ENCODE measurements at places on chromosomes 16 and 17.
A peak's percentile ranks its signal among the peaks of the same experiment; 100 is the strongest.

DNA sequence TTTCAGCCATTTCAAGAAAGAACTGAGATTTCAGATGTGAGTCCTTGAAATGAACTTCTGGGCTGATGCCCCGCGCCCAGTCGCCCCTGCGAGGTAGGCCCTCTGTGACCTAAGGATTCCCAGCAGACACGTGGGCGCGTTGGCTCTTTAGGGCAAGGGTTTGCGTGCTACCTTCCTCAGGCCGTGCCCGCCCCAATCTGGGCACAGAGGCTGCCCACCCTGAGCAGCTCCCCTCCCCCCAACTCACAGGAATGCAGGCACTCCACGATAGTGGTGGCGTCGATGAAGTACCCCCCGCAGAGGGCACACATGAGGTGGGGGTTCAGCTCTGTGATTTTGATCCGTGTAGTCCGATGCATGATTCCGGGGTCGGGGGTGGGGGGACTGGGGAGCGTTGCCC lies 8.1 kb downstream of the PCGF2 start:
- no peak for DNase-seq

DNA sequence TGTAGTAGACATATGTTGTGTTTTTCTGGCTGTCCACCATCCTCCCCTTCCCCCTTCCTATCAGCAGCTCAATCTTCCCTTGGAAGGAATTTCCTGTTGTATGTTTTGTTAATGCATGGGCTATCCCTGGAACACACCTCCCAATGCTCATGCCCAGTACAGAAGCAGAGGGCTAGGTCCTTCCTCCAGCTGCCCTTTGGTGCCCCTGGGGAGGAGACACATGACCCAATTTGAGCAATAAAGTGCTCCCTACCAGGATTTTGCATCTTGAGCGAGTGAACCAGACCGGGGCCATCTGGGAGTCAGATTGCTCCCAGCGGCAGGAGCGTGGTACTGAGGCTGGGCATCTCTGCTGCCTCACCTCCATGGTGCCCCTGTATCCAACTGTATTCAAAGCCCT lies 141.5 kb upstream of the MED13 start:
- DNase-seq: no peak

DNA sequence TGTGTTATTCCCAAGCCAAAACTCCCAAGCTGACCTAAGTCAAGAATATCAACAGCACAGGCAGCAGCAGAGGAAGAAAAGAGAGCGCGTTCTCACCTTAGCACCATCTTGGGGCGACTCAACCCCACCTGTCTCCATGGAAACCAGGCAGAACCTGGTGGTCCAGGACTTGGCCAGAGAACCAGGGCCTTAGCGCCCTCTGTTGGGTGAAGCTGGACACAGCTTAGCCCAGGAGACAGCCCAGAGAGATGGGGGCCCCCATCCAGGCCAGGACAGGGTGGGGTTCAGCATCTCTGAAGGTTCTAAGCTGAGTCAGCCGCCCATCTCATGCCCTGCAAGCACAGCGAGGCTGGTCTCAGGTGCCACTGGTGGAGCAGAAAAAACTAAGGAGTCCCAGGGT lies 60.1 kb upstream of the TMEM132E start:
- DNase-seq: no peak

DNA sequence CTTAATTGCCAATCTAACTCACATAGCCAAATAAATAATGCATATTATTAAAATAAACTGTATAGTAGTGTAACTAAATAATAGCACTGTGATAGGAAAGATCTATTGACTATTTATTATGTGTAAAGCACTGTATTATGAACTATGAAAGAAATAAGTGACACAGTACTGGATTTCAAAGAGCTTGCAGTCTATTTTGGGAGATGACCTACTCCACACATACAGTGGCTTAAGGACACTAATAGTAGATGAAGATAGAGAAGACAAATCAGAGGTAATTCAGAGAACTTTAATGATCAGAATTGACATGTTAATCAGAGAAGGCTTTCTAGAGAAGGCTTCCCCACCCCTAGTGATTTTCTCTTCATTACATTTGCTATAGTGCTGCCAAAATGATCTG lies 14.6 kb downstream of the LASP1NB start:
- no peak for DNase-seq

DNA sequence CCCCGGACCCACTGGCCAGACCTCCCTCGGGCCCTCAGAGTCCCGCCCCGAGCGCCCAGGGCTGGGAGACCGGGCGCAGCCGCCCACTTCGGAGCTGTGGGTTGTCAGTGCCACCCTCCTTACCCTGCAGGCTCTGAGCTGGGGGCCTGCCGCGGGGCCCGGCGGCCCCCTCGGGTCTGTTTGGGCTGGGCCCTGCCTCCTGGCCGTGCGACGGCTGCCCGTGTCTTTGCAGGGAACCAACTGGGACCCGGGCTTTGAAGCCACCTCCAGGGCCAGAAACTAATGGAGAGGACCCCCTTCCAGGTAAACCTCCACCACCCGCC lies 443 bp downstream of the TEDC2 start:
- no peak for DNase-seq

GRCh38 chr17:17300624-17301568 lies 2.3 kb upstream of the NT5M start:
- no peak for DNase-seq

- DNase-seq: no peak
Measured at GRCh38 chr16:13139661-13140241, 238.4 kb downstream of the SHISA9 start.

DNA sequence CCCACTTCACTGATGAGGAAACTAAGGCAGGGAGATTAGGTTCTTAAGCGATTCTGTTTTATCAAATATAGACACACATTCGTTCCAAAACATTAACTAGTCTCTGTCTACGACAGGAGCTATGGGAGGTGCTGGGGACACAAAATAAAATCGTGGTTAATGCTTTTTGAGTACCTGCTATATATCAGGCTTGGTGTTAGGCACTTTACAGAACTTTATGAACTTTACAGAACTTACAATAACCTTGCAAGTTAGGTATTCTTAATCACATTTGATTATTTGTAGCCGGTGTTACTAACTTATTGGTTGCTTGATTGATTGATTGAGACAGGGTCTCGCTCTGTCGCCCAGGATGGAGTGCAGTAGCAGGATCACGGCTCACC lies 538 bp upstream of the HEATR3 start:
- DNase-seq: no peak

- DNase-seq: no peak
Measured at GRCh38 chr16:87826798-87827587, 42.3 kb downstream of the SLC7A5 start.

DNA sequence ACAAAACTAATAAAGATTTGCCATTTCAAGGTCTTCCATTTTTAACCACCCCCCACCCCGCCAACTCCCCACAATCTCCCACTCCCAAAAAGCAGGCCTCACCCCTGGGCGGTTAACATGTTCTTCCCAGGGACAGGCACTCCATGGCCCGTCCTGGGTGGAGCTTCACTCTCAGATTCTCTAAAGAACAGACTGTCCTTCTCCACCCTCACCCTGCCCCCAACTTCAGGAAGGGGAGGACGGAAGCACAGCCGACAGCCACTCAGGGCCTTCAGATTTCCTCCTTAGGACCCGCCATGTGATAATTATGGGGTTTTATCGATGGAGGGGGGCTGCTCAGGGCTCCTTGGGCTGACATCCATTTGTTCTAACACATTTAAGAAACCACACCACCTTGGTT lies 61.9 kb downstream of the ZFHX3 start:
- DNase-seq: no peak

- no peak for DNase-seq
Measured at GRCh38 chr17:9187828-9188227, 166.5 kb downstream of the NTN1 start.

DNA sequence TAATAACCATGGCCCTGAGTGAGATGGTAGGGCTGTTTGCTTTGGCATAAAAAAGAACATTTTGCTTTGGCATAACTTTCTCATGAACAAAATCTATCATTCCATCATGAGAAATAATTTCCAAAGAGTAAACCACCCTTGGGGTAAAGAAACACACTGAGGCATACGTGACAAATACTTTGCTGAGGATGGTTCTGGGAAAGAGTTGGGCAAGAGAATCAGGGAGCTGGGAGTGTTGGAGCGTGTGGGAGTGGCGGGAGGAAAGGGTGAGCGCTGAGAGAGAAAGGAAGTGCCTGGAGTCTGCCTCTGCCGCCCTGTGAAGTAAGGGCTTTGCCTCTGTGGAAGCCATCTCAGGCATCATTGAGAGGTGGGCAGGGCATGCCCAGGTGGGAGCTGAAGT lies 60.2 kb upstream of the ARHGAP44 start:
- DNase-seq: no peak

DNA sequence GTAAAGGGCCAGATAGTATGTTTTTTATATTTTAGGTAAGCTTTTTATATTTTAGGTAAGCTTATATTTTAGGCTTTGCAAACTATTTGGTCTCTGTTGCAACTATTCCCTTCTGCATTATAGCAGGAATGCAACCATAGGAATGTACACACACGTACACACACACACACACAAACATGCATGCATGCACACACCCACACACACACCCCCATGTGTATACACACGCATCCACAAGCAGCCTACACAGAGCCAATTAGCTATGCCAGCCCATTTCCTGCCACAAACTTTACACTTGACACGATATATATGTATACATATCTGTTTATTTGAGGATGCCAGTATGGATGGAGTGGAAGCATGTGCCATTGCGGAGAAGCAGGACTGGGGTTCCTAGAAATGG lies 7.5 kb upstream of the TRPV3 start:
- DNase-seq: no peak

DNA sequence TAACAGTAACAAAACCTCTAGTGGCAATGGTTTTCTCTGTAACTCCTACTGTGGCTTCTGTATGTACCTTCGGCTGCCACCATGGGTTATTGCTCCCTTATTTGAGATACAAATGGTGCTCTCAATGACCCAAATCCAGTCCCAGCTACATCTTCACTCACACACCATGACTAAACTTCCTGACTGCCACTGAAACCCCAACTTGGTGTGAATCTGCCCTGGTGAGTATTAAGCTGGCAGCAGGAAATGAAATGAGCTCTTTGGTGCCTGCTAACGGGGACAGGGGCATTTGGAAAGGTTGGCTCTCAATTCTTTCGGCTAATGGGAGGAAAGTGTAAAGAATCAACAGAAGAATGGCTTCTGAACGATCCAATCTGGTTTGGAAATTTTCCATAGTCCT lies 7.5 kb upstream of the SLC35B1 start:
- DNase-seq: no peak

- no peak for DNase-seq
Measured at GRCh38 chr17:13003454-13003851, 14.4 kb downstream of the ELAC2 start.

DNA sequence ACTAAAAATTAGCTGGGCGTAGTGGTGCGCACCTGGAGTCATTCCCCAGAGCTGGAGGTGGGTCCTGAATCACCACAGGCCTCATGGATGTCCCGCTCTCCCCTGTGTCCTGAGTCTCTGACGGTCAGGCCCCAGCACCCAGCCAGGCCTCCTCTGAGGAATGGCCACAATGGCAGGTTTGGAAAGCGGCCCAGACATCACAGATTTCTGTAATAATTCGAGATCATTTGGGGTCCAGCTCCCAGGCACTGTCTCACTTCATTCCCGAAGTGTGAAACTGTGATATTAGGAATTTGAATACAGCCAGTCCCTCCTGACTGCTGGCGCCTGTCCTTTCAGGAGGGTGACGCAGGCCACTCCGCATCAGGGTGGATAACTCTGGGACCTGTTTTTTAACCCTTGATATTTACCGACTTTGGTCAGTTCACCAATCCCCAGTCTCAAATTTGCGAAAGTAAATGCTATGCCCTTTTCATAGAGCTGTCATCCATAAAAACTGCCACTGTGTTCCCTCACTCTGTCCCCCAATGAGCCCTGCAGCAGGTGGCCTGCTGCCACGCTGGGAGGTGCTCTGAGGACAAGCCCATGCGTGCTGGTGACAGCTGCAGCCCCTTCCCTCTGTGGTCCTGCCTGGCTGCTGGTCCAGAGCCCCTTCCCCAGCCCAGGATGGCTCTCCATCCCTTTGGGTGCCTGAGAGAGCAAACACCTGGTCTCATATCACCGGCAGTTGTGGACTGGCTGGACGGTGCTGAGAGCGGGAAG lies 28.3 kb upstream of the RPTOR start:
- DNase-seq: no peak

- DNase-seq: no peak
Measured at GRCh38 chr17:6936370-6937028, 59.4 kb upstream of the ALOX12 start.

GRCh38 chr16:1895949-1896675 lies 22.1 kb downstream of the HS3ST6 start:
- DNase-seq: no peak

GRCh38 chr17:74647871-74648672 lies 24.5 kb upstream of the CD300E start:
- DNase-seq: no peak

GRCh38 chr16:2990891-2991290 lies 10.6 kb upstream of the PKMYT1 start:
- no peak for DNase-seq

DNA sequence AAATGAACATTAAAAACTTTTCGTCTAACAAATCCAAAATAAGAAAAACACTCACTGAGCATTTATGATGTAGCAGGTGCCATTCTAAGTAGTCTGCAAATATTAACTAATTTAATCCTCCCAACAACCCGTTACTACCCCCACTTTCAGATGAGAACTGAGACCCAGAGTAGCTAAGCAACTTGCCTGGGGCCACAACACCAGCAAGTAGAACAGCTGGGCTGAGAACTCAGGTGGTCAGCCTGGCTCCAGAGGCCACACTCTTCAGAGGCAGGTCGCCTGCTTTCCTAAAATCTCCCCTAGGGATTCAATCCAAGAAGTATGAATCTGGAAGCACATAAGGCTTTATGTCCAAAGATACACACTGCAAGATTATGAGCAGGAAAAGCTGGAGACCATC lies 6.2 kb downstream of the MBTPS1 start:
- DNase-seq: no peak

GRCh38 chr17:3004150-3004801 lies 59.1 kb downstream of the OR1D5 start:
- peak; percentile 27 for DNase-seq
